ENCODE measurements at places on chromosomes 12 and 14.

DNA sequence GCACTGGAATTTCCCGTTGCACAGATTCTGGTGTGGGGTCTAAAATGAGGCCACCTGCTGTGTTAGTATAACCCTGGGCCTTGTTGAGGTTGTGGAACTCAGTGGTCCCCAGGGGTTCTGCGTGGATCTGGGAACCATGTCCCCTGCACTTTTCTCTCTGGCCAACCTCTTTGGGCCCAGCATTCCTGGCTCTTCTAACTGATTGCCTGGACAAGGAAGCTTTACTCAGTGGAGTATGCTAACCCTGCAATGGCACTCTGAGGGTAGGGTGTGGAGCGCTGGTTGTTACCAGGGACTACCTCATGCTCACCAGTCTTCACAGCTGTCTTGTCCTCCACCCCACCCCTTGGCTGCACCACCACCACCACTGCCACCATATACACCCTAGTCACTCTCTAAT, 39.2 kb downstream of the CPM start:
- no peak for DNase-seq

- no peak for DNase-seq
These were observed 1356.4 kb upstream of the TMEM132C start for GRCh38 chr12:126910570-126910969.

DNA sequence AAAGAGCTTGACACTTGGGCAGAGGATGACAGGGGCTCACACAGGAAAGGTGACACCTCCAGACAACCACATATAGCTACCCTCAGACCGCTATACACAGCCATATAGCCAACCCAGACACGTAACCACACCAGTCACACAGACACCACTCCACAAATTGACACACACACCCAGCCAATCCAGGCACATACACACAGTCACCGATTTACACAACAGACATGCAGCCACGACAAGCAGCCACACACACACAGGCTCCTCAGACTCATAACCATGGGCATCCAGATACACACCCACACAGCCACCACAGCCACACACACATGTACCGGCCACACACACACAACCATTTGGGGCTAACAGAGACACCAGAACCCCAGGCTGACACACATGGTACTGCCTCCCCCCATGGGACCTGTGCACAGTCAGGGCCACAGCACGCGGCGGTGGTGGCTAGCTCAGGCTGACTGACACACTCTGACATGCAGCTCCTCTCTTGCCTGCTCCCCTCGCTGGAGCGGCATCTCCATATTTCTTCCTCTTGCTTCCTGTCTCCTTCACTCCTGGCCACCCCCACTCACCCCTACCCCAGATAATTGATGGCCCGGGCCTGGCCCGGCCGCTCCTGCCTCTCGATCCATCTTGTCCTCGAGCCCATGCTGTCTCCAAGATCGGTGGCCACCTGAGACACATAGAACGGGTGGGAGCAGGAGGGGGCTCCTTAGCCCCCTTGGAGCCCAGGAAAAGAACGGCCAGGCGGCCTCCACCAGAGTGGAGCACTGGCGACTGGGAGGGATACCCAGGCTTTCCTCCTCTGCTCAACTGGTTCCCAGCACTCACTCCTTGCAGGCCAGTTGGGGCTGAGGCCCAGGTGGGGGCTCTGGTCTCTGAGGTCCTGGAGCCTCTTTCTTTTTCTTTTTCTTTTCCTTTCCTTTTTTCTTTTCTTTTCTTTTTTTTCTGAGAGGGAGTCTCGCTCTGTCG, 6.0 kb upstream of the SHMT2 start:
- DNase-seq = no peak

- DNase-seq = no peak
These were observed 141.9 kb upstream of the C14orf180 start for GRCh38 chr14:104437703-104438102.

DNA sequence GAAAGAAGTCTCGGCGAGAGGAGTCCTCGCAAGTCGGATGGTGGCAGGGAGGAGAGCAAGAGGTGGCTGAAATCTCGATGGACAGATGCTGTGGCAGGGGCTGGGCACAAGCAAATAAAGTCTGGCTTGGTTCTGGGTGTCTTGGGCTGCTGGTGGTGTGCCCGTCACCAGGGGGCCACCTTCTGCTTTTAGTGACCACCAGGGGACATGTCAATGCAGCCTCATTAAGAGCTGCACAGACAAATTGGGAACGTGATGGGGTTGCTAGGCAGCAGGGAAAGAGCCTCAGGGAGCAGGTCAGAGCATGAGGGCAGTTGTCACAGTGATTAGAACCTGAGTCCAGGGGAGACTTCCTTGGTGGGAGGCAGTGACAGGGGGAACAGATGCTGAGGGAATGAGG, 44.0 kb downstream of the LRRC74A start:
- peak; percentile 49 for DNase-seq

- no peak for DNase-seq
These were observed 110.9 kb downstream of the PPP2R5E start for GRCh38 chr14:63432228-63432627.

DNA sequence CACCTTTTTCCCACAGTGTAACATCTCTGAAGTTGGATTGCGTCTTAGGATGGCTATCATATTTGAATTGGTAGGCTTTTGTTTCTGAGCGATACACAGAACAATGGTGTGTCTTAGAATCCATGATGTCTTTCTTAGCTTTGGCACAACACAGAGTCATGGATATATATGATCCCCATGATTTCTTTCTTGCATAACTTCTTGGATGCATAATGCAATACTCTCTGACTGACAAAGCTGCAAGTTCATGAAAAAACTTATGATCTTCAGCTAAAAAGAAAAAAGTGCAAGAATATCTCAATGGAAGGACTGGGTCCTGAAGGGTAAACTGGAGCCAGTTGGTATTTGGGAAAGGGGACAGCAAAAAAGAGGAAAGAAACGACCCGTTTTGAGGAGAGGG, 48.1 kb downstream of the VWF start:
- no peak for DNase-seq

DNA sequence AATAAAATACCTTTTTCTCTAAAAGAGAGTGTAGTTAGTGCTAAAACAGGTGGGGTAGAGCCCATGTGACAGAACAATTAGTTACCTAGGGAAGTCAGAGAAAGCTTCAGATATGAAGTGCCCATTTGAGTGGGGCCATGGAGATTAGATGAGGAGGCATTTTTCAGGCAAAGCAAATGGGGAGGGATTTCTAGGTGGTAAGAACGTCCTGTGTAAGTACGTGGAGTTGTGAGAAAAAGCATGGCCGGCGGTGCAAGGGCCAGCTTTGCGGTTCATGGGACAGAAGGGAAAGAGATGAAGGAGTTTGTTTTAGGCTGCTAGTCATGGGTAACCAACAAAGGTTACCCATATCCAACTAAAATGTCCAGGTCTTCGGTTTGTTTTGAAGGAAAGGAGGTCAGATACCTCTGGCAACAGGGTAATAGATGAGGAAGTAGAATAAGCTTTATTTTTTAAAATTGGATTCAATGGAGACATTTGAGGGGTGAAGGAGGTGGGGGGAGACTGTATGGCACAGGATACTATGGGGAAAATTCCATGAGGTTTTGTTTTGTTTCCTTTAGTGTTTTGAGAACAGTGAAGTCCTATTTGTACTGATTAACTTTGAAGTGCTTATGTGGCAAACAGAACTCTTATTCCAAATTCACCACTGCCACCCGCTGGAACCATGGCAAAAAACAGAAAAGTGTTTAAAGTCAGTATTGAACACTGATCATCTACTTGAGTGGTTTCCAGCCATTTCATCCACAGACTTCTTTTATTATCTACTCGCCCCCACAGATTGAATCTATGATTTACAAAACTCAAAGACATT, 10.0 kb upstream of the SNRPF start:
- DNase-seq = no peak

DNA sequence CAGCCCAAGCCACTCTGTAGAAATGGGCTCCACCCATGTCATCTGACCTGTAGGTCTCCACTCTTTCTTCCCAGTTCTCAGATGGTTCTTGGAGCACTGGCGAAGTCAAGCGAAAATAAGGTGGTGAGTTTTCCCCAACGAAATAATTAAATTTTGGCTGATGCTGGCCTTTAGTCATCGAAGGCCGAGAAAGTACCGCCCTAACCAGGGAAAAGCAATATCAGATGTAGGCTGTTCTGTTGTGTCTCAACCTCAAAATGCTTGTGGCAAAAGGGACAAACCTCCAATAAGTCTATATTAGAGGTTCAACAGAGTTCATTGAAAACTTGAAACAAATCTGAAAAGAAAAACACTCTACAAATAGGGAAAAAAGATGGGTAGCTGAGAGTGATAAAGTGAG, 48.6 kb upstream of the BCAT1 start:
- DNase-seq = no peak

GRCh38 chr12:93664573-93665138, 12.5 kb upstream of the CRADD start:
- no peak for DNase-seq

- no peak for DNase-seq
These were observed 171.3 kb downstream of the TMTC2 start for GRCh38 chr12:82857911-82858533.

DNA sequence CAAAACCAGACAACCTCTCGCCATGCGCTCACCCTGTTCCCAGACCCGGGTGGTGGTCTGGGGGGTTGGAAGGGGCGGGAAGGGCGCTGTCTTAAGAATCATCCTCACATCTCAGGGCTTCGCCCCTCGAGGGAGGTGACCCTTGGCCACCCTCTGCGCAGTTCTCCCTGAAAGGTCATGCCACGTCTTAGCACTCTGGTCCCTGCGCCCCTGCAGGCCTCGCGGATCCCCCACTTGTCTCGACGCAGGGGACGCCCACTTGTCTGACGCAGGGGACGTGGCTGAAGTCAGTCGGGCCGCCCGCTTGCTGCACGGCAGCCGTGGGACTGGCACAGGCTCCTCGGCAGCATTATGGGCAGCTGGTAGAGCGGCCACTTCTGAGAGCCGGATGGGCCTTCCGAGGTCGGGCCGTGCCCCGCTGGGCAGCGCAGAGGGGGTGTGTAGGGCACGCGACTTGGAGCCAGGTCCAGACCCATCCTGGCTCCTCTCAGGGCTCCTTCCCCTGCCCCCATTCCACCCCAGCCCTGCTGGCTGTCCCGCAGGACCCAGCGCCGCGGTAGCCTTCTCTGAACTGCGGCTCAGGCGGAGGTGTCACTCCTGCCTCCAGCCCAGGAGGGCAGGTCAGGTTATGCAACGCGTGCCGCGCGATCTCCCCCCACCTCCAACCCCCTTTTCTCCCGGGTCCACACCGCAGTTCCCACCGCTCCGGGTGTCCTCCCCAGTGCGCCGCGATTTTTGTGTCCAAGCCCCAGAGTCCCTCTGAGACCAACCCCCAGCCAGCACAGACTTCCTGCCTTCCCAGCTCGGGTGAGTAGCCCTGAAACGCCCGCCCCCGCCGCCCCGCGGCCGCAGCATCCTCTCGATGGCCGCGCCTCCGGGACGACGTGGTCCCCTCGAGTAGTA, 40.9 kb upstream of the CAPRIN2 start:
- peak; percentile 66 for DNase-seq

GRCh38 chr14:61894452-61895077, 132.3 kb downstream of the SNAPC1 start:
- peak; percentile 36 for DNase-seq
